ENCODE measurements at places on chromosomes 11 and 22.

DNA sequence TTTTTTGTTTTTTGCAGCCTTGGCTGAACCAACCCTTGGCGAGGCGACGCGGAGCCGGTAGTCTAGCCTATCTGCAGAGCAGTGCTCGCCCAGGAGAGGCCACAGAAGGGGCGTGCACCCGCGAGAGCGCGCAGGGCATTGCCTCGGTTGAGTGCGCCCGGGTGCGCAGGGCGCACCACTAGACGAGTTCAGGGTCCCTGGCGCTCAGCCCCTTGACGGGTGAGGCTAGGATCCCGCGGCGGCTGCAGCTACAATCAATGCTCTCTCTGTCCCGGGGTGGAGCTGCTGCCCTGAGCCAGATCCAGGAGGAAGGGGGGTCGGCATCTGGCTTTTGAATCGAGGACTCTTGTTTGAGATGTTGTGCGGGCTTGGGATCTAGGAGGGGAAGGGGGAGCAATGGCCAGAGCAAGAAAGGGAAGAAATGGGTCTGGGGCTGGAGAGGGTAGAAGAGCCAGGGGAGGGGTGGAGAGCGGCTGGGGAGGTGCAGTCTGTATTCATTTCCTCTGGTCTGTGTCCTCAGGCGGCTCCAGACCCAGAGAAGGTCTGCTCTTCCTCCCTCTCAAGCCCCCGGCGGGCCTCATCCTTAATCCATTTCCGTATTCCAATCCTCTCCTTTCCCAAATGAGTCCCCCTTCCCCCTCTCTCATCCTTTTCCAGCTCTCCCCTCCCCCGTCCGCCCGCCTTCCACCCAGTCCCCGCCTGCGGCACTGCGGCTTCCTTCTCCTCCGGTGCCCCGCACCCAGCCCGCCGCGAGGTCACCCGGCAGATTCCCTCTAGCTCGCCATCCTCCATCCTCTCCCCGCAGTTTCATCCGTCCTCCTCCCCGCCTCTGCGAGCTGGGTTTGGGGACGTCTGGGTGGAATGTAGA is 797 bp downstream of the THY1 start:
- DNase-seq = no peak

GRCh38 chr11:64372021-64372420 is 13.1 kb downstream of the RPS6KA4 start:
- DNase-seq = no peak

GRCh38 chr11:128260398-128260797 is 327.0 kb downstream of the ETS1 start:
- no peak for DNase-seq

GRCh38 chr22:24554313-24555164 is at the start of gene GUCD1:
GUCD1 (minus strand) TSS chr22:24555138; CDS start chr22:24554991, 147 bp downstream.
- peak; percentile 3 for DNase-seq

GRCh38 chr11:114354076-114354475 is 46.2 kb downstream of the C11orf71 start:
- DNase-seq = no peak

GRCh38 chr11:6656584-6656915 is 941 bp upstream of the DCHS1 start:
- no peak for DNase-seq

DNA sequence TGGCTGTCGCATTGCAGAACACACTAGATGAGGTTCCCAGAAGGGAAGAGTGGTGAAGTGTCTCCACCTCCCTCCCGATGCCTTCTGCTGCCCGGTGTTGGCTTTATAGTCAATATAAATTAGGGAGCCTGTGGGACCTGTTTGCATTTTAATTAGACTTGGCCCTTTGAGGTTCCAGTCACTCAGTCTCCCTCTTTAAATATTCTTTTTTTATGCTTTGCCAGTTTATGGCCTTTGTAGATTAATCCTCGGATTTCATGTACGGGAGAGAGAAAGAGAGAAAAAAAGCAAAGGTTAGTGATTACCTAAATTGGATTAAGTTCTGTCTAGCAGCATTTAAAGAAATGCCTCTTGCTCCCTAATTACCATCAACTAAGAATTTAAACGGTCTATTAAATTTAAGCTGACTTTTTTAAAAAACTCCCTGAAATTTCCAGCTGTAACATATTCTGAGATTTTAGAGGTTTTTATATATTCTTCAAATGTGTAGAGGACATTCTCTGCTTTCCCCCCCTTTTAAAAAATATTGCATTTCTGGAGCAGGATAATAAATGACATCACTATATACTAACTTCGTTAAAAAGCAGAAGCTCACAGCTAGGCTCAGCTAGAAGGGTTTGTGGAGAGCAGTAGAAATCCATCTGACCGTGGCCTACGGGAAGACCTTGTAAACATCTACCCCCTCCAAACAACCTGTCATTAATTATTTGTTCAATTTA is 84.4 kb downstream of the PRR5L start:
- DNase-seq = no peak

All from left renal cortex interstitium (tissue), 4 donors.